Cardiac septum (tissue), 1 donor: ENCODE measurements at places on chromosomes 2 and 18. TPM values are rescaled to one million over a fixed set of nuclear protein-coding genes. Genes with fewer than 3 reads are reported as not detected.
A peak's percentile ranks its signal among the peaks of the same experiment; 100 is the strongest.

DNA sequence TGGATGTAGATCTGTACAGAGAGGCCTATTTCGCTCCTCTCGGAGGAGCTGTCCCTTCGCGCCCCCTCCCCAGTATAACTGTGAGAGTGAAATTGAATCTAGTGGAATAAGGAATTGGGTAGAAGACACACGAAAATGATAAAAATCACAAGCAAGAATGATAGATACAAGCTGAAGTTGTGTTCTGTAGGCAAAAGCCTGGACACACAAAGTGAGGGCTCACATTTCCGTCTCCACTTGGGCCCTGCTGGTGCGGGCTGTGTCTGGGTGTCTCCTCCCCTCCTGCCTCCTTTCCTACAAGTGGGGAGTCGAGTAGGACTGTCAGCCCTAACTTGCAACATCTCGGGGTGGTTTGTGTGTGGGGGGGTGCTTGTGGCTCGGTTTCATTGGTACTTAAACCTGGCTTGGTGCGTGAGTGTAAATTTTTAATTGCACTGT, 457 bp upstream of the SP9 start:
- no peak for DNase-seq

DNA sequence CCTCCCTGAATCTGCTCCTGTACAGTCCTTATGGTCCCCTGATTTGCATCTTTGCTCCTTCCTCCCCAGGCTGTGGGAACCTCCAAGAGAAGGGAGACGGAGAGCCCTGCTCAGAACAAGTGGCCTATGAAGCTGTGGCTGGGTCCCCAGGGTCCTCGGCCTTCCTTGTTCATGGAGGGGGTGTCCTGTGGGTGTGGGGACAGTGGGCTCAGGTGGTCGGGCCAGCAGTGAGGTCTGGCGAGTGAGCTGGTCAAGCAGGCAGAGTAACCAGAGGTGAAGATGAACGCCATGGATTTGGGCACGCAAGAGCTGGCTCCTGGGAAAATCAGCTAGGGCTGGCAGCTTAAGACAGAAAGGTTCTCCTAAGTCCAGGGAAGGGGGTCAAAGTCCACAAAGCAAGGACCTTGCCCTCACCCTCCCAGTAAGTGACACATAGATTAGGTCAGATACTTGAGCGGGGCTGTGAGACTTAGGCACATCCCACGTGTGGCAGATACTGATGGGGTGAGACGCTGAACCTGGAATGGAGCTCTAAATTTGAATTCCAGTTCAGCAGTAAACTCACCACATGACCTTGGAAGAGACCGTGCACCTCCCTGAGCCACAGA, 24.8 kb downstream of the GNLY start:
- peak; percentile 56 for DNase-seq

DNA sequence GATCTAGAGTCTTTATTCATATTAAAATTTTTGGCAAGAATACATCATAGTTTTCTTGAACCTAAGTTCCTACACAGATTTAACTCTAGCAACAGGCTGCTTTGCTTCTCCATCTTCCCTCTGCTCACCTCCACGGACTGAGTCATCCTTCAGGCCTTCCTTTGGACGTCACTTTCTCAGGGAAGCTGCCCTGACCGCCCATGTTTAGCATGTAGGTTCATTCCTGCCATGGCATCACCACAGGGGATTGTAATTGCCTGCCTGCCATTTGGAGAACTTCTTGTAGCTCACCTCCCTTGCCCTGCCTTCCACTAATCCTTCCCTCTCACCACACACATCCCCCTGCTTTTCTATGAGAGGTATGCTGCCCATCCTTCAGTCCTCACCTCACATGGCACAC, 43.9 kb upstream of the B3GNT2 start:
- DNase-seq, result no peak

DNA sequence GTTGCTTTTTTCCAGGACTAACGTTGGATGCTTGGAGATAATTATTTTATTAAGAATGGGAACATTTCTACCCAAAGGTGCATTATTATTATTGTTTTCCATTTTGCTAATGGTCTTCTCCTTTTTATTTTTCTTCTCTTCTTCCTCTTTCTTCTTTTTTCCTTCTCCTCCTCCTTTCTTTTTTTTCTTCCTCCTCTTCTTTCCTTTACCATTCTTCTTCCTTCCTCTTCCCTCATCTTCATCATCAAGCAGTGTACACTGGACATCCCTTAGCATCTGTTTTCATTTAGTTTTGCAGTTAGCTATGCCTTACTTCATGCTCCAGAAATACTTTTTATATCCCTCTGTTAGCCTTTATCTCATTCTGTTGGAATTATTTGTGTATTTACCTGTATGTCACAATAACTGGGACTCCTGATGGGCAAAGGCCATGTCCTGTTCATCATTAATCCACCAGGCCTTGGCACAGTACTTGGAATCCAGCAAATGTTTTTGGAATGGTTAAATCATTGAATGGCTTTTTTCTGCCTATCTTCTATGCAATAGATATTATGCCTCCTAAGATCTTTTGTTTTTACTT, 162.7 kb downstream of the CAMKMT start:
- DNase-seq, result no peak

GRCh38 chr2:8021921-8022320, 659.9 kb upstream of the ID2 start:
- no peak for DNase-seq

DNA sequence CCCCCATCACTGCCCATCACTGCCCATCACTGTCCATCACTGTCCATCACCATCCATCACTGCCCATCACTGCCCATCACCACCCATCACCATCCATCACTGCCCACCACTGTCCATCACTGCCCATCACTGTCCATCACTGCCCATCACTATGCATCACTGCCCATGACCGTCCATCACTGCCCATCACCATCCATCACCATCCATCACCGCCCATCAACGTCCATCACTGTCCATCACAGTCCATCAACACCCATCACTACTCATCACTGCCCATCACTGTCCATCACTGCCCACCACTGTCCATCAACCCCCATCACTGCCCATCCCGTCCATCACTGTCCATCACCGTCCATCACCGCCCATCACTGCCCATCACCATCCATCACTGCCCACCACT, 57.8 kb upstream of the OTOS start:
- DNase-seq, result no peak

GRCh38 chr2:237256887-237257286, 157.1 kb downstream of the COL6A3 start:
- DNase-seq, result no peak

GRCh38 chr2:46202987-46203386, 94.2 kb upstream of the EPAS1 start:
- DNase-seq, result no peak

Gene BMP10
- 0.83 TPM for total RNA-seq

Gene HOXD13
- not detected for total RNA-seq

Gene STARD6
- not detected for total RNA-seq
